ENCODE measurements at places on chromosomes 1 and 21. TPM values are rescaled to one million over a fixed set of nuclear protein-coding genes. Genes with fewer than 3 reads are reported as not detected.

DNA sequence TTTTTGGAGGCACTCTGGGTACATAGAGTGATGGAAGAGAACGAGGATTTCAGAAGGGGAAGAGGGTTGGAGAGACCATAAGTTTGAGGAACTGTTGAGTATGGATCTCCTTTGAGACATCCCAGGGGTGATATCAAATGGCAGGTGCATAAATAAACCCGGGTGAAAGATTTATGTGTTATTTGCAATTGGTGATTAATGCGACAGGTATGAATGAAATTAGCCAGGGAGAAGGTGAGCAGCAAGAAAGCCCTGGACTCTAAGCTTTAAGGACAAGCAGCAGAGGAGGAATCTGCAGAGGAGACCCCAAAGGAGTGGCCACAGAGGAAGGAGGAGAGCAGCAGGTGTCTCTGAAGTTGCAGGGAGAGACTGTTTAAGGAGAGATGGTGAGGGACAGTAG, 8.8 kb upstream of the REN start:
- no peaks in the 10 kb centered on the region for H3K4me1 ChIP-seq
- no peak overlapping the region for H3K27ac ChIP-seq
- H3K4me3 ChIP-seq, result no peak overlapping the region
- no peak for DNase-seq

GRCh38 chr21:20661745-20662422, 336.3 kb upstream of the NCAM2 start:
- no peak overlapping the region for H3K27ac ChIP-seq
- no peaks in the 10 kb centered on the region for H3K27me3 ChIP-seq
- H3K36me3 ChIP-seq, result no peaks in the 10 kb centered on the region

- no peaks in the 10 kb centered on the region for H3K36me3 ChIP-seq
- H3K27ac ChIP-seq, result no peak overlapping the region
- H3K4me1 ChIP-seq, result peaks cover 6% of the 10 kb centered on the region
- no peaks in the 10 kb centered on the region for H3K27me3 ChIP-seq
- no peak overlapping the region for H3K4me3 ChIP-seq
Measured at GRCh38 chr1:36207339-36207738, 16.9 kb upstream of the THRAP3 start.

GRCh38 chr1:62481681-62482080, 44.8 kb downstream of the USP1 start:
- H3K36me3 ChIP-seq, result no peaks in the 10 kb centered on the region
- no peak overlapping the region for H3K4me3 ChIP-seq
- H3K27me3 ChIP-seq, result no peaks in the 10 kb centered on the region
- H3K4me1 ChIP-seq, result no peaks in the 10 kb centered on the region
- H3K27ac ChIP-seq, result no peak overlapping the region

The CHD5 gene
- 0.96 TPM for total RNA-seq

The ZBTB8A gene
- 0.20 TPM for total RNA-seq

The IL12RB2 gene
- 31.8 TPM for total RNA-seq

The HAPLN2 gene
- total RNA-seq, result not detected

Measured in activated CD4-positive, alpha-beta T cell treated with anti-CD3 and anti-CD28 coated beads, Interleukin-2, amount 10 ng/mL, durations not matched to agents 7 days and 5 days (primary cell).